Stimulated activated CD4-positive, alpha-beta T cell treated with anti-CD3 and anti-CD28 coated beads, Interleukin-1b, Interleukin-23, amount 100 ng/mL, for 1 hour (primary cell): ENCODE measurements at places on chromosomes 6 and 20.

- peak; percentile 17 for DNase-seq
Observed at GRCh38 chr6:38997128-38997761, 51.3 kb upstream of the GLP1R start.

- DNase-seq, result no peak
Observed at GRCh38 chr6:168412456-168412855, 28.5 kb upstream of the SMOC2 start.

- no peak for DNase-seq
Observed at GRCh38 chr6:120899932-120900331, 434.3 kb downstream of the TBC1D32 start.

DNA sequence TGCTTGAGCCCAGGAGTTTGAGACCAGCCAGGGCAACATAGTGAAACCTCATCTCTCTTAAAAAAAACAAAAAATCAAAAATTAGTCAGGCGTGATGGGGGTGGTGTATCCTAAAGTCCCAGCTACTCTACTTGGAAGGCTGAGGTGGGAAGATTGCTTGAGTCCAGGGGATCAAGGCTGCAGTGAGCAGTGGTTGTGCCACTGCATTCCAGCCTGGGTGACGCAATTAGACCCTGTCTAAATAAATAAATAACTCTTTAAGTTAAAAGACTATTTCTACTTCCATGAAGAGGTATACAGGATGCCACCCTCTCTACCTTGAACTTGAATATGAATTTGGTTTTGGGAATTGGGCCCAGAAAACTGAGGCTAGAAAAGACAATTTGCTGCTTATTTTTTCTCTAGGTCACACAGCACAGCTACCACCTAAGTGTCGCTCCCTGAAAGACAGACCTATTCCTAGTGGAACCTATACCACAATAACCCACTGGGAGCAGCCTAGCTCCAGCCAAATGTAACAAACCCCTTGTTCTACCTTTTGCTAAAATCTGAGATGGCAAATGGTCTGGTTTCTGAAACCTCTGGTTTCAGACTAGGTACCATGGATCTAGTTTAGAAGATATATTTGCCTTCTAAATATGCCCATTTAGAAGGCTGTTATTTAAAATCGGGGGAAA, 35.2 kb downstream of the HMGCLL1 start:
- no peak for DNase-seq

GRCh38 chr6:37244430-37245310, 12.9 kb upstream of the TBC1D22B start:
- no peak for DNase-seq

DNA sequence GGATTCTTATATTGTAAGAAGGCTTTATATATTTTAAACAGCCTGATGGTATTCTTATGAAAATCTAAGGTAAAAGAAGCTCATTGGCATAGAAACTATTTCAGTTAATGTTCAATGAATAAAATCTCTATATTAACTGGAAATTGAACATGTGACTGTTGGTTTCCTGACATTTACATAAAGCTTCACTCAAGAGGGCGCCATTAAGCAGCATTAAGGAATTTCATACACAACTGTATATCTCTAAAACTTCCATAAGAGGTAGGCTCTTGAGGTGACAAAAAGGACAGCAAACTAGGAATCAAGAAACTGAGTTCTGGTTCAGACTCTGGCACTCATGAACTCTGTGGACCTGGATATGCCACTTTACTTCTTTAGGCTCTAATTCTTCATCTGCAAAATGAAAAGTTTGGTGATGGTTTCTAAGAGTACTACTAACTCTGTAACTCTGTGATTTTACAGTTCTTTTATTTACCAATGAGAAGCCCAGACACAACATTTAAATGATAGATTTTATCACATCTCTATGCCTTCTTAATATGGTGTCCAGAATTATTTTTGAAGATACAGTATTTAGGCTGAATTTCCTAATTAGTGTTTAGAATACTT, 147.5 kb downstream of the FLRT3 start:
- no peak for DNase-seq

DNA sequence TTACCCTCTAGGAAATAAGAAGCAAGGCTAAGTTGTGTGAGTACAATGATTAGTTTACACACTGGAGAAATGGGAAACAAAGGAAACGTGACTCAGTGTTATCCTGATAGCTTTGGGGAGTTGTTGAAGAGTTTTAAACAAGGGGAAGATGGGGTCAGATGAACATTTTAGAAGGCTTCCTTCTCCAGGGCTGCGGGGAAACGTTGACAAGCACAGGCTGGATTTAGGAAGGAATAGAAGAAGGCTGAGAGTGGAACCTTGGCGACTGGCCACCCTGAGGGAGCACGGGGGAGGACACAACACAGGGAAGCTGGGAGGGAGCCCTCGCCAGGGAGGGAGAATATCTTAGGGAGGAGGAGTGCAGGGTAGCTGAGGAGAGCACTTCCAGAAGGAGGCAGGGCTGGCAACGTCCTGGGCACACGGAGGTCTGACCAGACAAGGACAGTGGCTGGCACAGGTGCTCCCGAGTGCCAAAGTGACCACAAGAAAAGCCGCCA, 134.7 kb downstream of the AIG1 start:
- DNase-seq, result no peak

DNA sequence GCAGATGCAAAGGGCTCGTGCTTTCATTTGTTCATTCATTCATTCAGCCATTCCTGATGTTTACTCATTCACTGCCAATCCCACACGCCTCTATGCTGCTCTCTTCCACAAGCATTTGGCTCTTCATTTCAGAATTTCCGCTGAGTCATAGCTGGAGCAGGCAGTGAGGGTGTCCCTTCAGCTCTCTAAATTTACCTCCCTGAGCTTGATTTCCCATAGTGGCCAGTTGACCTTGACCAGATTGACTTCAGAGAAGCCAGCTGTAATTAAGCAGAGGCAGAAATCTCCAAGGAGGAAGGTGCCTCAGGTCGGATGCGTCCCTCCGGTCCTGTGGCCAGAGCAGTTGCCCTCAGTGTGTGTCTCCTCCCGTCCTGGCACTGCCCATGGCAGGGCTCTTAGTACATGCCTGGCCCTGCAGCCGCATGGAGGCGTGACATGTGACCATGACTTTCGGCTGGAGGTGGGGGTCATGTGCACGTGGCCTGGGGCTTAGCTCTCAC, 267.2 kb upstream of the ECI2 start:
- DNase-seq, result no peak

- no peak for DNase-seq
Observed at GRCh38 chr6:115765966-115766365, 294.7 kb downstream of the FRK start.

GRCh38 chr6:71254323-71254722, 34.3 kb upstream of the OGFRL1 start:
- DNase-seq, result no peak

GRCh38 chr6:168417191-168417590, 23.8 kb upstream of the SMOC2 start:
- no peak for DNase-seq
